ENCODE measurements at places on chromosomes 2 and 18.
A peak's percentile ranks its signal among the peaks of the same experiment; 100 is the strongest.

DNA sequence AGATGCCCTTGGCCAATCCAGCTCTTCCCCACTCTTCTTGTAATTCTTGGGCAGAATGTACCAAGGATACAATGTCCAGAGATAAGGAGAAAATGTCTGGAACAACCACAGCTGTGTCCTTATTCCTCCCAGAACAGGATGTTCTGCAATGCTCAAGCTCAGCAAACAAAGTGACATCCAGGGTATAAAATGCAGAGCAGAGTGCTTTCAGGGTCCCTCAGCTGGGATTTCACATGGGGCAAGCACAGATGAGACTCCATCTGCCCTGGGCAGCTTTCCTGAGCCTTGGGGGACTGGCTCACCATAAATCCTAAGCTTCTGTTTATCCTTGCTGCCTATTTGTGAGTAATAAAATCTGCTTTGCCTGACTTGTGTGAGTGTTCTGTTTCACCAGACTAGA lies 127.4 kb downstream of the VAPA start:
- DNase-seq = no peak

DNA sequence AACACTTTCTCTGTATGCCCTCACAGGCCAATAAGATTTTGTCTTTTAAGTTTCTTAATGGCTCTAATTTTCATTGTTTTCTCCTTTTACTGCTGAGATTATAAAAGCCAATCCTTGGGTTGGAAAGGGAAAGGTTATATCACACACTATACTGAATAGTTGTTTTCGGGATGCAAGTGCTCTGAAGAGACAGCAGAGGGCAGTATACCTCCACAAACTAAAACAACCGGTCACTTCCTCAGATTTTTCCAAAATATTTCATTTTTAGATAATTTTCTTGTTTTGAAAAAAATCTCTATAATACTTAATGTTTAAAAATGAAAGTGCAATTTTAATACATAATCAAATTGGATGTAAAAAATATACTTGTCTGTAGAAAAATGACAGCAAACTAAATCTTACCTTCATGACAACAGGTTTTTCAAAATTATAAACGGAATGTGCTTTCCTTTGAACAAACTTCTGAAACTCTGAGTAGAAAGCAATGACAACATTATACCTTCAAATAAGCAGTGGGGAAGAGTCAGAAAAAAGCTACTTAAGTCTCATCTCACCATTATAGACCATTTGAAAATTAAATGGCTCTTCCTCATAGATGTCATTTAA lies 82.7 kb downstream of the ORC4 start:
- no peak for DNase-seq

GRCh38 chr2:74551530-74551929 lies 2.2 kb downstream of the LOXL3 start:
- no peak for DNase-seq

- no peak for DNase-seq
Measured at GRCh38 chr2:234564699-234565098, 67.8 kb upstream of the ARL4C start.

DNA sequence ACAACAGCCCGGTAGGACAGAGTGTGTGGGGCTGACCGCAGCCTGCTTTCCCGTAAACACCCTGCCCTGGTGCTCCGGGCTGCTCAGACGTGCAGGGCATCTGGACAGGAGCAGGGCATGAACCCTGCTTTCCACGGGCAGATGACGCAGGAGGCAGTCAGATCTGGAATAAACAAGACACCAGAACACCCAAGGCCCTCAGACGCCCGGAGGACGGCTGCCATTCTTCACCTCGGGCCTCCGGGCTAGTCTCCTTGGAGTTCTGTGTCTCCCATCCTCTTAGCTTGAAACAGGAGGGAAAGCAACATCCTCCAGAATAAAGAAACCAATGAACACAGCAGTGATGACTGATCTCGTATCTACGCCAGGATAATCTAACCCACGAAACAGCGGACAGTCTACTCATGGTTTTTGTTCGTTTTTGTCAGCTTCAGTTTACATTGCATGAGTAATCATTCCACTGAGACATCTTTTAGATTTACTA lies 7.3 kb downstream of the PXDN start:
- no peak for DNase-seq

DNA sequence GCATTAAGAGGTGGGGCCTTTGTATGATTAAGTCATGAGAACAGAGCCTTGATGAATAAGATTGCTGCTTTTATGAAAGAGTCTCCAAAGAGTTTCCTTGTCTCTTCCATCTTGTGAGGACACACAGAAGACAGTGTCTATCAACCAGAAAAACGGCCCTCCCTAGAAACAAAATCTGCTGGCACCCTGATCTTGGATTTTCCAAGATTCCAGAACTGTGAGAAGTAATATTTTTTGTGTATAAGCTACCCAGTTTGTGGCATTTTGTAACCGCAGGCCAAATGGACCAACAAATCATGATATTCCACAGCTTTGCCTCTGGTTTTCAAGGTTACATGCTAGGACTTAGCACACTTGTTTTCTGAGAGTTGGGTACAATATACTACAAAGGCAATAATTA lies 687.8 kb downstream of the TDRD15 start:
- no peak for DNase-seq

- no peak for DNase-seq
Measured at GRCh38 chr18:43886341-43886740, 609.1 kb upstream of the SYT4 start.

DNA sequence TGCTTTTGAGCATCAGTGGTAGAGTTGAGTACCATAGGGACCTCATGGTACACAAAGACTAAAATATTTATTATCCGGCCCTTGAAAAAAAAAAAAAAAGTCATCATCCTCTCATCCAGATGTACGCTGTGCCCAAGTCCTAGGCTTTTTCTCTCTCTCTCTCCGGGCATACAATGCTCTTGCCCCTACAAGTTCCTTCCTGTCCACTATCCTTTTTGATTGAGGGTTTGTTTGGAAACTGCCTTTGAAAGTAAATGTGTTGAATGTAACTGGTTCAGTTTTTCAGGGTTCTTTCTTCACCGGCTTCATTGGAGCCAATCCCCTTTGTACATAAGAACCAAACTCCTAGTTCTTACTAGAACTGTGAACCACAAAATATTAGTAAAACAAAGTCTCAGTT lies 130.3 kb downstream of the MGAT5 start:
- DNase-seq = no peak

DNA sequence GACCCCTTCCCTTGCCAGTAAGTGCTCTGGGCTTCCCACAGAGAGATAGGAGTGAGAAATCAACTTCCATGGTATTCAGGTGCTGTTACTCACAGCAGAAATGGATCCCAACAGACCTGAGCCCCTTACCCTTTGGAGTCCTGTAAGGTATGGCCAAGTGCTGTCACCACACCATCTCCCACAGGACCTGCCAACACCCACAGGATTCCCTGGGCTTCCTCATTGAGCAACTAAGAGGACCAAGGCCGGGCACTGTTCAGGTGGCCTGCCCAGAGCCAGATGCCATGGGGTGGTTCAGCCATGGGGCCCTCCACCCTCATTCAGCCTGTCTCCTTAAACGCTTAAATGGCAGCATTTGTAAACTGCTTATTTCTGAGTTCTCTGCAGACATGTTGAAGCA lies 166.2 kb downstream of the TRIM43 start:
- no peak for DNase-seq

GRCh38 chr2:6791682-6792081 lies 74.0 kb downstream of the CMPK2 start:
- DNase-seq = no peak

GRCh38 chr2:238997137-238997390 lies 149.2 kb downstream of the TWIST2 start:
- DNase-seq = no peak

DNA sequence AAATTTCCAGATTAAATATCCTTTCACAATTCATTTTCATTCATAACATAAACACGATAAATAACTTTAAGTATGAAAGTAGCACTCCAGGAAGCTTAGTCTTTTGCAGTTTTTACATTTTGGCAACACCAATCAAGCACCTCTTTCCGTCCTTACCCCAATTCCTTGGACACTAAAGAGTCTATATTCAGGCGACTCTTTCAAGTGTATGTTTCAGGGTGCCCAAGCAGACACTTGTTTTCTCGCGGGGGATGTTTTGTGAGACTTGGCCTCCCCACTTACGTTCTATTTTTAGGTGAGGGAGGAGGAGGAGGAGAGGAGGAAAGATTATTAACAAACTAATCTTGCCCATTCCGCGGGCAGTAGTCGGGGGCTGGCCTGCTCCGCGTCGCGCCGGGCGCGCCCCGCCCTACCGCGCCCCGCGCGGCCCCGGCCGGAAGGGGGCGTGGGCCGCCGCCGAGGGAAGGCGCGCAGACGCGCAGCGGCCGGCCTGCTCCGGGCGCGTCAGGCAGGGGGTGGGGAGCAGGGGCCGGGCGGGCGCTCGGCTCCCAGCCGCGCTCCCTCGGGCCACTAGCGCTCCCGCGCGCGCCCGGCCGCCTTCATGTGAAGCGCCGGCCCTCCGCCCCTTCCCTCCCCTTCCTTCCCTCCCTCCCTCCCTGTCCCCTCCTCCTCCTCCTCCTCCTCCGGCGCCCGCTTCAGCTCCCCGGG lies at the start of gene ITPRID2:
Gene ITPRID2, plus strand, starts transcription at position 473 of the 708 bp plus-strand sequence. CDS start 337 bp downstream, outside the sequence.
- DNase-seq = peak; percentile 44

GRCh38 chr2:124693156-124693555 lies 668.1 kb downstream of the CNTNAP5 start:
- no peak for DNase-seq

DNA sequence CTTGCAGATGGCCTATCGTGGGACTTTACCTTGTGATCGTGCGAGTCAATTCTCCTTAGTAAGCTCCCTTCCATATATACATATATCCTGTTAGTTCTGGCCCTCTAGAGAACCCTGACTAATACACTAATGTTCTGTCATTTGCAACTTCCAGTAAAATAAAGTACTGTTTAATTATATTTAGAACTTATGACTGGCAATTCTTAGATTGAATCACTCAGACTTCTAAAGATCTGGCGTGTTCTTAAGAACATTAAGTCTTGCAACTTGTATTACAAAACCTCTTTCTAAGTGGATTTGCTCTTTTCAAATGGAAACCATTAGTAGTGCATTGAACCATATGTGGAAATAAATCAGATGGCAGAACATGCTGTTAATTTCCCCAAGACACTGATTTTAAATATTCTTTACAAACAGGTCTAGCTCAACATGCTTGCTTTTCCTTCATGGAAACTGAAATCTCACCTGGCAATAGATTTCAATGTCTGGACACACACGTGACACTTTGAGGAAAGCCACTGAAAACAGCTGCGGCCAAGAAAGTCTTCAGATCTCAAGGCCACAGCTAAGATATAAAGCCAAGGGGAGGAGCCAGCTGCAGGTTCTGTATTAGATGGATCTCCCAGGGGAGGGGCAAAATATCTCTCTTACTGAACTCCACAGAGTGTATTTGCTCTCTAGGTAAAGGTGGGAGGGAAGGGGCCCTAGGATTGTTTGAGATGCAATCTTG lies 50.6 kb downstream of the PMAIP1 start:
- DNase-seq = no peak

DNA sequence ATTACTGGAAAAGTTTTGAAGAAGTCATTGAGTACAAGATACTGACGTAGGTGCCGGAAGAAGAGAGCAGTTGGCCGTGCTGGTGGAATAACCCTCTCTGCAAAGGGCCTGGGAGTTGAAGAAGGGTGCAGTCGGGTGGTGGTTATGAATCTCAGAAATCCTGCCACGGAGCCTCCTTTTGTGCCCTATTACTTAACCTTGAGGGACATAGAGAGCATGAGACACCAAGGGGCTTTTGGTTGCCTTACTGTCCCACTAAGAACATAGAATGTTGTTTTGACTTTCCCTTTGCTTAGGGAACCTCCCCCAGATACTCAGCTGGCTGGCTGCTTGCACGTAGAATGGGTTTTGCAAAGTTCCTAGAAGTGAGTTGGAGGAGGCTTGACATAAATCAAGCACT lies 1.3 kb upstream of the CD28 start:
- peak; percentile 40 for DNase-seq

- DNase-seq = no peak
Measured at GRCh38 chr18:37701967-37702366, 136.4 kb upstream of the CELF4 start.

GRCh38 chr2:82789851-82790205 lies 1669.3 kb downstream of the SUCLG1 start:
- DNase-seq = no peak

- DNase-seq = no peak
Measured at GRCh38 chr18:36017232-36017631, 44.8 kb downstream of the RMP24 start.

GRCh38 chr2:42192652-42193566 lies 23.8 kb downstream of the EML4 start:
- no peak for DNase-seq

- DNase-seq = no peak
Measured at GRCh38 chr2:85744741-85745601, 8.8 kb upstream of the ATOH8 start.

DNA sequence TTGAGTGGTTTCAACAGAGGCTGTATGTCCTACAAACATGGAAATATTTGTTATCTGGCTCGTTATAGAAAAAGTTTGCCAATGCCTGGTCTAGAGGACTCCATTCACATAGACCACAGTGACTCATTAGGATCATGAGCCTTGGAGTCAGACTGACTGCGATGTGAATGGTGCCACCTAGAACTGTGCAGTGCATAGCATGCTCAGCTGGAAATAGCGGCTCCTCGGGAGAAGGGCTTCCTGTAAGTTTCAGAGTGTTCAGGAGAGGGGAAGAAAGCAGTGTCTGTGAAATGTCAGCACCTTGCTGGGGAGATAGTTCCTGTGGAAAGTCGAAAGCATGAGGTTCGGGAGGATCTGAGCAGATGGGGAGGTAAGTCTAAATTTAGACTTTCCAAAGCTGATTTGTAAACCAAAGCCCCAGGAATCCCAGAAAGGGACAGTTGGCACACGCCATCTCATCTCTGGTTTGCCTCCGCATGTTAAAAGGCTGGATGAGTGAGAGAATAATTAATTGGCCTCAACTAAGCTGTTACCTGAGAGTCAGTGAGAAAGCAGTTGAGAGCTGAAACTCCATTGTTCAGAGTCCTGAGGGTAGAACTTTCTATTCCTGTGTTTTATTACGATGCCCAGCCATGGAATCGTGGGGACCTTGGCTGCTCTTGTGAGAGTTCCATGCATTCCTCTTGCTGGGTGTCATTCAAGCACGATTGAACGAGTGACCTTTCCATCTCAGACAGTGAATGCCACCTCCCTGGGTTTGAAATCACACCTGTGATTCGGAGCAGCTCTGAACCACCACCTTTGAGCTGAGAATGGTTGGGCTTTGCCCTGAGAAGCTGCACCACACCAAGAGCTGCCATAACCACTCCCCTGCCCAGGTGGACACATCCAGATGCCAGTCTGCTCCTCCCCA lies 99.5 kb downstream of the MAPK4 start:
- DNase-seq = no peak

All from activated CD4-positive, alpha-beta T cell treated with anti-CD3 and anti-CD28 coated beads, Interleukin-2, amount 50 U/mL, for 1 hour (primary cell).